Renal cortical epithelial cell (primary cell): ENCODE measurements at places on chromosomes 5 and 9.

DNA sequence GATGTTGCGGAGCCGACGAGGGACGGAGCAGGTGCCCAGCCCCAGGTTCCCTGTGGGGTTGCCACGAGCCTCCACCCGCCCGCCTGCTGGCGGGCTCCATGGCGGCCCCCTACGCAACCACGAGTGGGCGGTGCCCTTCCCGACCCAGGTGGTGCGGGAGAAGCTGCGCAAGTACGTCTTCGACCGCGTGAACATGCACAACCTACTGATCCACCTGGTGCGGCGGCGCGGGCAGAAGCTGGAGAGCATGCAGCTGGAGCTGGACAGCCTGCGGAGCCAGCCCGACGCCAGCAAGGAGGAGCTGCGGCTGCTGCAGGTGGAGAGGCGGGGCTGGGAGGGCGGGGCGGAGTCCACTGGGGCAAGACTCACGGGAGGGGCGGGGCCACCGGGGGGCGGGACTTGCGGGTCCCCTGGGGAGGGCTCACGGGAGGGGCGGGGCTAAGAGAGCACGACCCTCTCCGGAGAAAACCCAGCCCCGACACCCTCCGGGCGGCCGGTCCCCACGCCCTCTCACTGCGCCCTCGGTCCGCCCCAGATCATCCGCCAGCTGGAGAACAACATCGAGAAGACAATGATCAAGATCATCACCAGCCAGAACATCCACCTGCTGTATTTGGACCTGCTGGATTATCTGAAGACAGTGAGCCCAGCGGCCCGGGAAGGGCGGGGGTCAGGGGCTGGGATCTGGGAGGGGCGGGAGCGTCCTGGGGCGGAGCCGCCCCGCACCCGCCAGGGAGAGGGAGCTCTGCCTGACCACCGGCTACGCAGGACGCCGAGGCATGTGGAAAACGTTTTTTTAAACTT lies 3.9 kb downstream of the CCDC183 start:
- DNase-seq = peak; percentile 58

DNA sequence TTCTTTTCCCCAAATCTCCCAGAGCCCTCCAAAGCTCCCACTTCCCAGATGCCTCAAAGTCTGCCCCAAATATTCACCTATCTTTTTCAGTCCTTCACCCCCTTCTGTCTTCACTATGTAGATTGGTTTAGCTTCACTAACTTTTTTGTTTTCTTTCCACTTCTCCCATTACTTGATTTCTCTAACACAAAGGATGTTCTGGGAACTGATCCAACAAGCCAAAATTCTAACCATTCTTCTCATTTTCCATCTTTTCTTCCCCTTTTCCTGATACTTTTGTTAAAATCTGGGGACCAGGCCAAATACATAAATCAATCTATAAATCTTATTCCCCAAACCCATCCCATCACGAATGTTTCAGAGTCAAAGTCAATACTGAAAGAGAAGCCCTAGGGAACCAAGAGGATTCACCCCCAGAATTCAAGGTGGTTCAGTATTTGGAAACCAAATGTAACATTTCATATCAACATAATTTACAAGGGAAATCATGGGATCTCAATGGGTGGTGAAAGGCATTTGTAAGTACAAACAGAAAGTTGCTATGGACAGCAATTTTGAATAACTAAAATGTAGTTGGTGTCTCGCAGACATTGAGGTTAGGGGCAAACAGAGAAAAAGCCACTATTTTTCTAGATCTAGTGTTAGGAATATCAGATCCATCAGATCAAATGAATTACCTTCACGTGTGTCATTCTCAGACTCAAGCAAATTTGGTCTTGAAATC lies 35.3 kb downstream of the APTX start:
- DNase-seq = no peak

- DNase-seq = no peak
These were observed 6.7 kb upstream of the C5orf63 start for GRCh38 chr5:127079994-127080491.

DNA sequence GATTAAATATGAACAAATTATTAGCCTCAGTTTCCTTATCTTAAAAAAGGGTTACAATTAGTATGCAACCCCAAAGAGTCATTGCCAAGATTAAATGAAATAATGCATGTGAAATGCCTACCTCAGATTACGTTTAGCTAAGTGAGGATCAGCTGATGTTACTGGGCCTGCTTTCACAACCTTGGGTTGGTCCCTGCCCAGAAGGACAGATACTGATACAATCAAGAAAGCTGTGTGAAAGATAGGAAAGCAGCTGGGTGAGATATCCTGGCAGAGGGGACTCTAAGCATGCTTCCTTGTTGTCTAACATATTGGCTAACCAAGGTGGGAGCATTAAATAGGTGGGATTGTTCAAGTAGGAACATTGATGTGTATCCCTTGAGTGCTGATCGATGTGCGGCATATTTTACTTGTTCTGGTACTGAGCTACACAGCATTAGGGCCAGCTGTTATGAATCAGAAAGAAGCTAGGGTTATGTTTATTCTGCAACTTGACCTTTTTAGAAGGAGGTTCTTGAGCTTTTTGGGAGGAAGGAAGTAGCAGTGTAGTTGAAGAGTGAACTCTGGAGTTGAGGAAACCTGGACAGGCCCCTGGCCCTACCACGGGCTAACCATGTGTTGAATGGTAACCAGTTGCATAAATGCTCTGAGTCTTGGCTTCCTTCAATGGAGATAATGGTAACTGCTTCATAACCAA lies 28.9 kb downstream of the SNX24 start:
- no peak for DNase-seq

- DNase-seq = no peak
These were observed 739.0 kb downstream of the DTWD2 start for GRCh38 chr5:118249386-118249785.

GRCh38 chr5:96049398-96050272 lies 88.0 kb upstream of the ELL2 start:
- DNase-seq = peak; percentile 89

GRCh38 chr9:81080900-81081299 lies 608.4 kb downstream of the TLE1 start:
- no peak for DNase-seq

DNA sequence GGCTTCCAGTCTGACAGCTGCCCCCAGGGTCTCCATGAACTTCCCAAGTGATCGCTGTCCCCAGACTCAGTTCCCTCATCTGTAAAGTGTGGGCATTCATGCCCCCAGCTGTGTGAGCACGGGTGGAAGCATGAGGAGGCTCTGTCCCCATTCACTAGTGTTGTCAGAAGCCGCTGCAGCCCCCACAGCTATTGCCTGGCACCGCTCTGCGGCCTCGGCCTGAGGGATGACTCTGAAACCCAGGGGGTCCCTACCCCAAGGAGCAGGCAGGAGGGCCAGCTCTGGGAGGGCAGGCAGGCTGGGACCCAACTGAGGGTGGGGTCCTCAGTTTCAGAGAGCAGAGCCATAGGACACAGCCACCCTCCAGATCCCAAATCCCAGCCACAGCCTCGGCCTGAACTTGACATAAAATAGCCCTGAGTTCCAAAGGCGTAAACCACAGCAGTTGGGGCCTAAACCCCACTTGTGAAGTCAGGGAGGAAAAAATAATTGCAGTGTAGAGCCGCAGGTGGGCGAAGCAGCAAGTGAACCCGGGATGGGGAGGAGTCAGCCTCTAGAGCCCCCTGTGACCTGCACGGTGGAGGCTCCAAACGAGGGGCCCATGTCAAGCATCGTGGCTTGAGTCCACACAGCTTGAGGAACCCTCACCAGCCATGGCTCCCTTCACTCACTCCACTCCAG lies 66.0 kb upstream of the ADAMTS2 start:
- no peak for DNase-seq

- no peak for DNase-seq
These were observed 459.4 kb downstream of the GADD45G start for GRCh38 chr9:90064248-90064647.

GRCh38 chr5:332843-333242 lies 11.3 kb downstream of the AHRR start:
- no peak for DNase-seq

GRCh38 chr5:3377831-3378230 lies 217.8 kb upstream of the IRX1 start:
- no peak for DNase-seq

DNA sequence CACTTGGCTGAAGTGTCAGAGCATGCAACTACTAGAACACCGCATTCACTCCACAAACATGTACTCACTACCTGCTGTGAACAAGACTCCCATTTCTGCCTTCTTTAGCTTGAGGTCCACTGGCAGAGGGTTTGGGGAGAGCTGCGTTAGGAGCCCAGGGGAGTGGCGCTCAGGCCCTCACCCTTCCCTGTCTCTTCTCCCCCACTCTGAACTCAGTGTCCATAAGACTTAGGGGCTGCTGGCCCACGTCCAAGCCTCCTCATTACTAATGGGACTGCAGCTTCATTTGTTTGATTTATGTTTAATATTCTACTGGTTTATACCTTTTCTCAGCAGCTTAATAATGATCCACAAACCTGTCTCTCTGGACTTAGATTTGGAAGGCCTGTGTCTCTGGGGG lies 70.9 kb downstream of the HSPA4 start:
- no peak for DNase-seq

DNA sequence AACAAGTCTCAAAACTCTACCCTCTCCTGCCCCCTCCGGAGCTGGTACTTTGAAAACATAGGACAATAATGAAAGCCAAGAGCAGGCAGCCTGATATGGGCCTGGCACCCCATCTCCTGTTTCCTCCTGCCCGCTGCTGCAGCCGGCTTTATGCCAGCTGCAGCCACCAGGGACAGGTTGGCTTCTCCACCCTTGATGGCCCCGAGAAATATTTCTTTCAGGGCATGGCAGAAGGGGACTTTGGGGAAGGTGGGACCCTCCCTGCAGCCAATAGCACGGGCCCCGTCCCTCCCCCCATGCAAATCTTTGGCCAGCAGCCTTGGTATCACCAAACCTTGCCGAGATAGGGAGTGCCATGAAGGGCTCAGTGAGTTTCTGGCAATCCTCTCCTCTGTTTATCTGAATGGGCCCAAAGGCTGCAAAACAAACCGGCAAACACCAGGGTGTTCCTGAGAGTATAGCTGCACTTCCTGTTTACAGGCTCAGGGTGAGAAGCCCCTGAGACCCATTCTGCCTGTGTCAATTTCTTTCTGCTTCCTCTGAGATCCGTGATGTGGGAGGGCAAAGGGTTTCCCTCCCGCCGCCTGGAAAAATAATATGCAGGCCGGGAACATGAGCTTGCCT lies 73.4 kb upstream of the BOD1 start:
- DNase-seq = peak; percentile 10

GRCh38 chr9:116247284-116247683 lies 93.7 kb downstream of the PAPPA start:
- no peak for DNase-seq

DNA sequence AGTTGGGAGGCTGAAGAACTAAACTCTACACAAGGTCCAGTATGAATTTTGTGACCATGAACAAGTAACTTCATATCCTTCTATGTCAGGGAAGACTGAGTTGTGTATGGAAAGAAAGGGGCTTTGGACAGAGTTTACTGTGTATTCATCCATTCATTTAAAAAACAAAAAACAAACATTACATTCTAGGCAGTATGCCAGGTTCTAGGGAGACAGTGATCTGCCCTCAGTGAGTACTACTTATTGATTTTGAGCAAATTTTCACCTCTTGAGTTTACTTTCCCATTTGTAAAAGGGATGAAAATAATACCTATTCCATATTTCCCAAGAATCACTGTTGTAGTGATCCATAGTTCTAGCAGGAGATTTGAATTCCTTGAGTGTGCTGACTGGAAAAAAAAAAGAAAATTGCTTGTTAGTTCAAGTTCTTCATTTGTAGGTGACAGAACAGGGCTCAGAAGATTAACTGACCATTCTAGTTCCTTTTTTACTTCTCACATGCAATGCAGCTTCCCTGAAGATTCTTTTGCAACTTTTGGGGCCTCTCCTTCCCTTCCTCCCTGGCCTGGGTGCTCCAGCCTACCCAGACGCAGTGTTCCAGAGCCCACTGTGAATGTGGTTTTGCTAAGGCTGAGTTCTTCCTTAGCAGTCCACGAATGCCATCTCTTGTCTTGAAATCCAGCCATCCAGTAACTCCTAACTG lies 2.6 kb upstream of the GAPVD1 start:
- no peak for DNase-seq

DNA sequence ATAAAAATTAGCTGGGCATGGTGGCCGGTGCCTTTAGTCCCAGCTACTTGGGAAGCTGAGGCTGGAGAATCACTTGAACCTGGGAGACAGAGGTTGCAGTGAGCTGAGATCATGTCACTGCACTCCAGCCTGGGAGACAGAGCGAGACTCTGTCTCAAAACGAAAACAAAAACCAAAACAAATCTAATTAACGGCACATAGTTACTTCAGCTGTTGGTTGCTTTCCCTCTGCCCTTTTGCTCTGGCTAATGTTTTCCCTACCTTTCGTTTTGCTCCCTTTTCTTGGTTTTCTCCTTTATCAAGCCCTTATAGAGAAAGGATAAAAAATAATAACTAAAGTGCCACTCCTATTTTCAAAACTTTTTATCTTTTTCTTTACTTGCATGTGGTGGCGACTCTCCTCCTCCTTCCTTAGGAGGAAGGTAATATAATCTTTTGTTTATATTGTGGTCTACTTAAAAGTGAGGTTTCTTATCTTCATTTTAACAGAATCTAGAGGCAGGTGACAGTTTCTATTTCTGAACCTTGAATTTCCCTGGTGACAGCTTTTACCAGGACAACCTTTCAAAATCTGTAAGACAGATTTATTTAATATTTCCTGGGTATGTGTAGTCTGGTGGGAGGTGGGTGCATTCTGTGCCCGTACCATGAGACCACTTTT lies 125.4 kb downstream of the ARHGEF28 start:
- DNase-seq = no peak

DNA sequence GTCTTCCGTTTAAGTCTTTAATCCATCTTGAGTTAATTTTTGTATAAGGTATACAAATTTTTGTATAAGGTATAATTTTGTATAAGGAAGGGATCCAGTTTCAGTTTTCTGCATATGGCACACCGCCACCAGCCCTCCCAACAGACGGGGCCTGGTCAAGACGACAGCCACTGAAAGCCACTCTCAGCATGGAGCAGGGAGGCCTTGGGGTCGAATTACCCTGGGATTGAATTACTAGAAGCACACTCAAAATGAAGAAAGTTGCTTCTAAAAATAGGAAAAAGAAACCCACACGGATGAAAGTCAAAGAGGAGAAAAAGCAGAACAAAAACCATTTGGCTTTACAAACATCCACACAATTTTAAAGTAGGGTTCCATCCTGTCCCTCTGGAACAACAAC lies 586.2 kb upstream of the ADAMTS16 start:
- no peak for DNase-seq

- DNase-seq = no peak
These were observed 2.4 kb downstream of the PIP5KL1 start for GRCh38 chr9:127927988-127928675.

- DNase-seq = no peak
These were observed 71.1 kb downstream of the LPAR1 start for GRCh38 chr9:110967196-110967595.

DNA sequence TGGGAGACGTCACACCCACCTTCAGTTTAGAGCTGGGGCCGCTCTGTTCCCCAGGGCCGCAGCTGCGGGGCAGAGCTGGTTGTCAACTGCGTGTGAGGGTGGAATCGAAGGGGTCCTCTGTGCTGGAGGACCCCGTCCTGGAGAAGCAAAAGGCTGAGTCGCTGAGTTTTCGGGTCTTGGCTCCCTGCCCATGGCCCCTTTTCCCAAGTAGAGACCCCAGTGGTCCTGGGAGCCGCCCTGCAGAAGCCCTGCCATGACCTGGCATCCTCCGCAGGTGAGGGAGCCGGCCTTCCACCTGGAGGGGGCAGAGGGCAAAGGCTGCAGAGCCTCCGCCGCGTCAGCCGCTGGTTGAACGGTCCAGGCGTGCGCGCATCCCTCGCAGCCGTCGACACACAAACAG lies 90.4 kb upstream of the COL5A1 start:
- no peak for DNase-seq

GRCh38 chr5:75964008-75964407 lies 119.2 kb upstream of the SV2C start:
- no peak for DNase-seq

- DNase-seq = peak; percentile 78
These were observed 67.7 kb upstream of the RAD23B start for GRCh38 chr9:107215381-107215780.

GRCh38 chr9:126293522-126293889 lies 33.1 kb upstream of the MVB12B start:
- no peak for DNase-seq
